ENCODE measurements at places on chromosomes 2 and 18.

GRCh38 chr2:64448041-64448426 lies 5.9 kb upstream of the LGALSL start:
- DNase-seq = no peak

DNA sequence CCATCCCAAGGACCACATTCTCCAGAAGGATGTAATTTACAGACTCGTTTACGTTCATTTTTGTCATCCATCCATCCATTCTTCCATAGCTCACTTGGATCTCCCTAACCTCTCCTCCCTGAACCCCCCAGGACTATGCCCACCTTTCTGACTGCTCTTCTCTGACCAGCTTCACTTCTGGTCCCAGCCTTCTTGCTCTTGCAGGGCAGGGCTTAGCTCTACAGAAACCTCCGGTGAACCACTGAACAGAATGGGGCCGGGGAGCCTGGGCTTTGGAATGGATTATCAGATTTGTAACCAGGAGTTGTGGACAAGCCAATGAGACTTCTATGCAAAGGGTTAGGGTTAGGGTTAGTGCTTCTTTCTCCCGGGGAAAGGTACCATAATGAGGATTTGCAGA lies 95.0 kb downstream of the TGFA start:
- DNase-seq = no peak

DNA sequence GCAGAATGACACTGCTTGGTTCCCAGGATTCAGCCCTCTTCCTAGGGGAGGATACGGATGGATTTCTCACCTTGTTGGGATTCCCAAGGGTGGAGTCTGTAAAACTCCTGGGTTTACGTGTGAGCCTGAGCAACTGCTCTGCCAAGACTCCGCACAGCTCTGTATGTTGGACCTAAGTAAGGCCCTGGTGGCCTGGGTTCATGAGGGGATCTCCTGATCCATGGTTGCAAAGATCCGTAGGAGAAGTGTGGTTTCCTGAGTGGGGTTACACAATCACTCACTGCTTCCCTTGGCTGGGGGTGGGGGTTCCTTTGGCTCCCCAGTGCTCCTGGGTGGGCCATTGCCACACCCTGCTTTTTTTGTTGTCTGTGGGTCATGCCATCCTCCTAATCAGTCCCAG lies 37.7 kb downstream of the ANKRD12 start:
- no peak for DNase-seq

DNA sequence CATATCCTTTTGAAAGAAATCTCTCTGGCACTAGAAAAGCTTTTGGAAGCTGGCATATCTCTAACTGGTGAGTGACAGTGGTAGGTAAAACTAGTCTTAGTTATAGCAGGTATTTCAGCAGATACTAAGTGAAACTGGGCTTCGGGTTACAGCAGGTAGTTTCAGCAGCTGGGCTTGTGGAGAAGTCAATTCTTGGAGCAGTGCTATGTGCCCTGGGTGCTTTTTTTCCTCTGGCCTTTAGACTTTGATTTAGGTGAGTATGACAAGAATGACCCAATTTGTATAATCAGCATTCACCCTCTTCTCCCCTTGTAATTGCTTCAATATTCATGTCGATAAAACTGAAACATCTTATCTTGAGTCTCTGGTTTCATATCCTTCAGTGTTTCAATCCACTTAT lies 123.1 kb downstream of the KYNU start:
- DNase-seq = no peak

DNA sequence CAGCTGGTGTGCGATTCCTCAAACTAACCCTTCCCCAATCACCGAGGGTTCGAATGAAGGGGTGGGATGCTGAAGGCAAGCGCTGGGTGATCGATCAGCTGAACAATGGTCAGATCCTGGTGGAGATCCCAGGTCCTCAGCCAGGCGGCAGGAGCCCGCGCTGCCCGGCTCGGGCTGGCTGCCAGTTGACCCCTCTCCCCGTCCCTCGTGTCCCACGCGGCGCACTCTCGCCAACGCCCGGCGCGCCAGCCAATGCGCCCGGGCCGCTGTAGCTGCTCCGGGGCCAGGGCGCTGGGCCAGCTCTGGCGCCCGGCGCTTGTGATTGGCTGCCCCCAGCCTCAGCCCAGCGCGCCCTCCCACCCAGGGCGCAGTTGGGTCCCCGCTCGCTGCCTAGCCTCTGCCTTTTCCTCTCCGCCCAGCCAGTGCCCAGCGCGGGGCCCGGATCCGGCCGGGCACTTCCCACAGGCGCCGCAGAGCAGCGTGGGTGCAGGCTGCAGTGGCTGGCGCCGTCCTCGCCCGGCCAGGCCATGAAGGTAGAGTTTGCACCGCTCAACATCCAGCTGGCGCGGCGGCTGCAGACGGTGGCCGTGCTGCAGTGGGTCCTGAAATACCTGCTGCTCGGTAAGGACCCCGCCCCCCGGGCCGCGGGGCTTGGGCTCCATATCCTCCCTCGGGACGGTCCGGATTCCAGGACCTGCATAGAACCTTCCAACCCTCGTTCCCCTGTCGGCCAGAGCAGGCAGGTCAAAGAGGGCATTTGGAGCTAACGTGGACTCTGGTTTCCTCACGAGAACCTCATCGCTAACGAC lies at the start of gene MOGAT1:
Gene MOGAT1 (plus strand): TSS at position 400 of the 809 bp plus-strand sequence. CDS start 128 bp downstream, at position 528.
- no peak for DNase-seq

DNA sequence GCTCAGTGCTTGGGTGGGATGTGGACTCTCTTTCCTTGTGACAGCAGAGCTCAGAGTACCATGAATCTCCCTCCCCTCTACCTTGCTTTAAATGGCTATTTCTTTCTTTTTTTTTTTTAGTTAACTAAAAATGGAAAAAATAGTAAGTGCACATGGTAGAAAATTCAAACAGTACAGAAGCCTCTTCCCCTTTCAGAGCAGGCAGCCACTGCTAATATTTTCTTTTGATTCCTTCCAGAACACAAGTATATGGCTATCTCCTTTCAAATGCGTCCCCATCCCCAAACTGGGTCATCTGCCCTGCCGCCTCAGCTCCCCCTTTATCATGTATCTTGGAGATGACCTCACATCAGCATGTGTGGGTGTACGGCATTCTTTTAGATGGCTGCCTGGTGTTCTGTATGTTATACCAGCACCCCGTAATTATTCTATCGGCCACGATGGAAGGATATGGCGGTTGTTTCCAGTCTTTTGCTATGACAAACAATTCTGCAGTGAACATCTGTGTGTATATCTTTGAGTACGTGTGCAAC lies 70.5 kb upstream of the DLX2 start:
- no peak for DNase-seq

GRCh38 chr18:43648002-43648401 lies 370.7 kb upstream of the SYT4 start:
- no peak for DNase-seq

GRCh38 chr2:12493031-12493513 lies 223.7 kb upstream of the TRIB2 start:
- peak; percentile 45 for DNase-seq

- DNase-seq = no peak
These were observed 73.5 kb downstream of the SMC6 start for GRCh38 chr2:17680119-17680518.
